Type B pancreatic cell (in vitro differentiated cells): ENCODE measurements at places on chromosomes 1 and 21.

GRCh38 chr1:101974599-101975274 lies 22.0 kb downstream of the OLFM3 start:
- no peak for DNase-seq

- no peak for DNase-seq
Measured at GRCh38 chr21:41254090-41254700, 62.4 kb upstream of the FAM3B start.

GRCh38 chr1:14578156-14578555 lies 20.3 kb upstream of the KAZN start:
- no peak for DNase-seq

DNA sequence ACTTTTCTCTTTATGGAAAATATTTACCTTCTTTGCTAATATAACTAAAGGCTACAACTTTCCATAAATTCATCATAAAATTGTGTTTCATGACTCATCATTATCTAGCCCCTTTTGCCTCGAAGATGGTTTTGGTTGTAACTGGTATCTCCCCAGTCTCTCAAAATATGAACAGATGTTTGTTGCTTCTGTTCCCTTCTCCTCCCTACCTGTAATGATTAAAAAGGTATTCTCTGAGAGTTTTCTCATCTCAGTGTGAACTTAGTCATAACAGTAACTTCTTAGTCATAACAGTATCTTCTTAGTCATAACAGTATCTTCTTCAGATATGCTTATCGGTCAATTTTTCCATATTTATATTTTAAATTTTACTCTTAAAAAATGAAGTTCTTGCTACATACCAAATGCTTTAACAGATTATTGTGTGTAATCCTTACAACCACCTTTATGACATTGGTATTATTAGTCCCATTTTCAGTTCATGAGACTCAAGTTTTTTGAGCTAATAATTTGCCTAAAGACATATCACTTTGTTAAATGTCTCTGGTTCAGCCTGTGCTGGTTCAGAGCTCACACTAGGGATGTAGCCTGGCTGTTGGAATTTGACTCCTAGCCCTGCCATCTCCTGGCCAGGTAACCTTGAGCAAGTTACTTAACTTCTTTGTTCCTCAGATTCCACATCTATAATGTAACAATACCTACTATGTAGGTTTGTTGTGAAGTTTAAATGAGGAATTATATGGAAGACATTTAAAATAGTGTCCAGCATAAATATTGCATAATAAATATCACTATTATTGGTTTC lies 32.6 kb downstream of the ATP1B1 start:
- DNase-seq: no peak

DNA sequence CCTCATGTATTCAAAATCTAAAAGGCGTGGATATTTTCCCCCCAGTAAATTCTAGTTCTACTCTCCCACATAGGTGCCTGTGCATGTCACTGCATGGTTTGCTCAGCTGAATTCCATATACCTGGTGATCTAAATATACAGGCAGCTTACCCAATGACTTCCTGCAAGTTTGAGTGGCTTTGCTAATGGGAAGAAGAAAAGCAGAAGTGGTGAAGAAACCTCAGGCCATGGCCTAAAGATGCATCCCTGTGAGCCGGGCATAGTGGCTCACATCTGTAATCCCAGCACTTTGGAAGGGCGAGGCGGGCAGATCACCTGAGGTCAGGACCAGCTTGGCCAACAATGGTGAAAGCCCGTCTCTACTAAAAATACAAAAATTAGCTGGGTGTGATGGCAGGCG lies 11.5 kb downstream of the SLC44A3 start:
- DNase-seq: no peak

DNA sequence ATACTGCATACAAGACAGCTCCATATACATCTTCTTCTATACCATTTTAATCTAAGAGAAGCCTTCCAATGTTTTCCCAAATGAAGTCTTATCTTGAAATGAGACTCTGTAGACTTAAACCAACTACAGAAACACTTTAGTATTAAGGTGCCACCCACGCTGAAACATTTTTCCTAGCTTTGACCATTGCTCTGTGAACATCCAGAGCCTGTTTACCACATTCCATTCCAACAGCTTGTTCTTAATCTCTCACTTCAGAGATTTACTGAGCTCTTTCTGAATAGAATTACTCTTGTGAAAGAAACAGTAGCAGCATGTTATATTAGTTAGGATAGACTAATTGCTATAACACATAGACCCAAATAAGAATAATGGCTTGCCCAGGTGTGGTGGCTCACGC lies 19.6 kb upstream of the POGZ start:
- no peak for DNase-seq

DNA sequence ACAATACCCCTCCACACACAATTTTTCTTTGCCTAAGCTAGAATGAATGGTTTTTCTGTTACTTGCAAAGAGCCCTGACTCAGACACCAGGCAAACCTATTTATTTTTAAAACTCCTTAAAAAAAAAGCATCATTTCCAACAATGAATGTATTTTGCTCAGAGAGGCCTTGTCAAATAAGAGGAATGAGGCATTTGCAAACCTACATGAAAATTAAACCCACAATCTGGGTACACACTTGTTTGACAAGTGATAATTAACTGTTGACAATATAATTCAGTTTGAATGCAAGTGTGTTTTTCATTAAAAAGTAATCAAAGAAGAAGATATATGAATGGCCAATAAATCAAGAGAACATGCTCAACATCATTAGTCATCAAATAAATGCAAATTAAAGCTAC lies 339.5 kb downstream of the PTPRU start:
- DNase-seq: no peak

GRCh38 chr1:32991386-32991785 lies 26.8 kb upstream of the RNF19B start:
- no peak for DNase-seq

DNA sequence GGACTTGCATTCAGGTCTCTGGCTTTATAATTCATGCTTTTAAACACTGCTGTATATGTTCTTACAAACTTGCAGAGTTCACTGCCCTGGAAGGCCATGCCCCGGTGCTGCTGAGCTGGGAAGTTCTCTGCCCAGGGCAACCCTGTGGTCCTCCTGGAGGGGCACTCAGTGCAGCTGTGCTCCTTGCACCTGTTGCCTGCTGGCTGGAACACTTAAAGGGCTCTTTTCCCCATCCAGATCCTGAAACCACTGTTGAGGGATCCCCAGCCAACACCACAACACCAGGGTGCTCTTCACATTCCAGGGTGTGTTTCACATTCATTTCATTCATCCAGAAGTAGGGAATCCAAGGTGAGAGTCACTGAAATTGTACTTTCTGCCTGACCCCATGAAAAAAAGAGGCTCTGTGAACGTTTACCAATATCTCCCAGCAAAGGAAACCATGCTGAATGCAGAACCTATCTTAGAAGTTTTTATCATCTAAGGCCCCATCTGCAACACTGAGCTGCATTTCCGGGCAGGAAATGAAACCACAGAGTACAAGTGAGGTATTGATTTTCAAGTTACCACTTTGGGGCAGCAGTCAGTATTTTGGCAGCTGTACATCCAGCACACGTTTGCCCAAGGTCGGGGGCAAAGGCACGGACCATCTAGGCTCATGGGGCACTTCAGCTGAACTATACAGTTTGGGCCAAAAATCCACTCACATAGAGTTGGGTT lies 16.4 kb upstream of the KIAA0040 start:
- DNase-seq: no peak

GRCh38 chr1:185798505-185798904 lies 64.3 kb downstream of the HMCN1 start:
- no peak for DNase-seq

GRCh38 chr1:54335011-54335754 lies 71.0 kb downstream of the SSBP3 start:
- no peak for DNase-seq

GRCh38 chr1:69121723-69122122 lies 446.0 kb upstream of the LRRC7 start:
- no peak for DNase-seq

DNA sequence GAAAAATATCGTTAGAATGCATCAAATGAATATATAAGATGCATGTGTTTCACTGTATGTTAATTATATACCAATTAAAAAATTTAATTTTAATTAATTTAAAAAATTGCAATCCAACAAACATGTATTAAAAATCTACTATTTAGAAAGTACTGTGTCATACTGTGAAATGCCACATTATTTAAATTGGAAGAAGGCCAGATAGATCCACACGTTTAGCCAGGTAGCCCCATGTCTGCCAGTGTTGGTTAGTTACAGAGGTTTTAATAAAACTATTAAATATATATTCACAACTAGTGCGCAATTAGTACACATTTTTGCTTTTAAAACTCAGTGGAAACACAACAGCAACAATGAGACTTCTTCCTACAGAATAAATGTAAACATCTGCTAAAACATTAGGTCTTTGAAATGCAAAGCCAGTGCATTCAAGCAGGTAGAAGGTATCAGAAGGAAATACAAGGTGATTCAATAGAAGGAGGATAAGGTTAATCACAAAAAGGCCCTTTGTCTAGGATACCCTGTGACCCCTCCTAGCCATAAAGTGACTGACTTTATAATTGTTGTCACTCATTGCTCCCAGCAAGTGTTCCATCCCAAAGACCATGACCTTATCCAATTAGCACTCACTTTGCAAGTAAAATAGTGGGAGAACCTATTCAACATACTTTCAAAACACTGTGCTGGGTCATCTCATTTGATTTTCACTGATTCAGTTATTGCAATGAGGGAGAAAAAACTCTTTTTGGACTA lies 211.5 kb downstream of the TTLL7 start:
- DNase-seq: no peak

DNA sequence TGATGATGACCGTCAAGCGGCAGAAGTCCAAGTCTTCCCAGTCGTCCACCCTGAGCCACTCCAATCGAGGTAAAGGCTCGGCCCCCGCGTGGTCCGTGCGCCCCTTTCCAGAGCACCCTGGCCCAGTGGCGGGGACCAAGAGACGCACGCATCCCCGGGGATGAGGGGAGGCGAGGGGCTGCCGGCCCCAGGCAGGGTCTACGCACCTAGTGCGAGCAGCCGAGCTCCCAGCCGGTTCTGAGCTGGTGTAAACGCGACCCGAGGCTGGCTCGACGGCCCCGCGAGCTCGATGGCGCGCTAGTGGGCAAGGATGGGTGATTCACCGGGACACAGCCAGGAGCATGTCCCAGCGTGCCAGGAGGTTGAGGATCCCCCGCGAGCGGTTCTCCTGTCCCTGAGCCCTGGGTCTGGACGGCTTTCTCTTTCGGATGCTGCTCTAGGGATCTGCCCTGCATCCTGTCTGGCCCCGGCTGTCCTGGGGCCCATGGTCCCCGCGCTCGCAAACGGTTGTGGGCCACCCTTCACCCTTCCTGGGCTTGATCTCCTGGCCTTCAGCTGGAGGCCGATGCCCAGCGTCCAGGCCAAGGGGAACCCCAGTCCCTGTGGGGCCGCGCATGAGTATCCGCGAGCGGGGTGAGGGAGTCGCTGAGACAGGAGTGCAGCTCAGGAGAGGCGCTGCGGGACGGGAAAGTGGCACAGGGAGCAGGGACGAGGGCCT lies 689 bp downstream of the PKP1 start:
- DNase-seq: no peak

DNA sequence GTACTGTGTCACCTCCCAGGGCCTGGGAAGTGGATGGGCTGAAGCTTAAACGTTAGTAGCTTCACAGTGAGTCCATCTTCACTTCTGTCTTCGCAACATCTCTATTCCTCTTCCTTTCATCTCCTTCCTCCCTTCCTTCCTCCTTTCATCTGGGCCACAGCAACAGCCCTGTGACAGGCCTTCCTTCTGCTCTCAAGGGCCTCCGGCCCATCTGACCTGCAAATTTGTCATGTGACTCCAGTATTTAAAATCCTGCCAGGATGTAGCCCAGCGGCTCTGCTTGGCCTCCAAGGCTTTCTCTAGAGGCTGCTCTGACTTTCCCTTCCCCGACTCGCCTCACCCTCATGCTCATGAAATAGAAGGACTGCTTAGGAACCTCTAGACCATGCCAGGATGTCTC lies 10.9 kb upstream of the BATF3 start:
- no peak for DNase-seq

DNA sequence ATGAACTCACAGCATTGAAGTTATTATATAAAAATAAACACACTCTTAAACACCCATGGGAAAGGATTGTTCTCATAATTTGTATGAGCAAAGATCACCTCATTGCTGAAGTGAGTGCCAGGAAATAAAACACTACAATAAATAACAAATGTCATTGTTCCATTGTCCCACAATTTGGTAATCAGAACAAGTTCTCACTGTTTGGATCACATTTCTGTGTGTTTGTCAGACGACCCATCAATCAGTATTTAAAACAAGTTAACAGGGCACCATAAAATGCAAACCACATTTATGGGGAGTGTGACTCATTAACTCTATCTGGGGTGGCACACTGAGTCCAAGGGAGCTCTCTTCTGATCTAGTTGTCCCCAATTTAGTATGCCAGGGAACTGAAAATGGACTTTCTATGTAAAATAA lies 124.5 kb downstream of the PTPRC start:
- DNase-seq: no peak

DNA sequence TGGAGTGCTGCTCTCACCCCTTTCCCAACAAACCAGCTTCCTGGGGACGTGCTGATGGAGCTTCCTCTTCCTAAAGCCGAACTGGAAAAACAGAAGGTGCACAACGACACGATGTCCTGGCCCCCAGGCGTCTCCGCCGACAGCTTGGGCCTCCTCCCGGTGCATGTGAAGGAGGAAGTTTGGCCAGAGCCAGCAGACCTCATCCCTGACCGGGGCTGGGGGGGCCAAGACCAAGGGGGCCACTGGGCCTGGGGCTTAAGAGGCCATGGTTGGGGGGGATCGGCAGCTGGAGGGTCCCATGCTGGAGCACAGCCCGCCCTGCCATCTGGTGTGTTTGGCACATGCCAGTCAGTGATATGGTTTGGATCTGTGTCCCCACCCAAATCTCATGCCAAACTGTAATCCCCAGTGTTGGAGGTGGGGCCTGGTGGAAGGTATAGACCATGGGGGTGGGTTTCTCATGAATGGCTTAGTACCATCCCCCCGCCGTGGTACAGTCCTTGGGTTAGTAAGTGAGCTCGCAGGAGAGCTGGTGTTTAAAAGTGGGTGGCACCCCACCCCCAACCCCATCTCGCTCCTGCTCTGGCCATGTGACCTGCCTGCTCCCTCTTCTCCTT lies 6.4 kb downstream of the HES4 start:
- DNase-seq: no peak
